ENCODE measurements at places on chromosomes 16 and 17.

- DNase-seq: no peak
Measured at GRCh38 chr17:77853191-77853977, 105.1 kb upstream of the TNRC6C start.

DNA sequence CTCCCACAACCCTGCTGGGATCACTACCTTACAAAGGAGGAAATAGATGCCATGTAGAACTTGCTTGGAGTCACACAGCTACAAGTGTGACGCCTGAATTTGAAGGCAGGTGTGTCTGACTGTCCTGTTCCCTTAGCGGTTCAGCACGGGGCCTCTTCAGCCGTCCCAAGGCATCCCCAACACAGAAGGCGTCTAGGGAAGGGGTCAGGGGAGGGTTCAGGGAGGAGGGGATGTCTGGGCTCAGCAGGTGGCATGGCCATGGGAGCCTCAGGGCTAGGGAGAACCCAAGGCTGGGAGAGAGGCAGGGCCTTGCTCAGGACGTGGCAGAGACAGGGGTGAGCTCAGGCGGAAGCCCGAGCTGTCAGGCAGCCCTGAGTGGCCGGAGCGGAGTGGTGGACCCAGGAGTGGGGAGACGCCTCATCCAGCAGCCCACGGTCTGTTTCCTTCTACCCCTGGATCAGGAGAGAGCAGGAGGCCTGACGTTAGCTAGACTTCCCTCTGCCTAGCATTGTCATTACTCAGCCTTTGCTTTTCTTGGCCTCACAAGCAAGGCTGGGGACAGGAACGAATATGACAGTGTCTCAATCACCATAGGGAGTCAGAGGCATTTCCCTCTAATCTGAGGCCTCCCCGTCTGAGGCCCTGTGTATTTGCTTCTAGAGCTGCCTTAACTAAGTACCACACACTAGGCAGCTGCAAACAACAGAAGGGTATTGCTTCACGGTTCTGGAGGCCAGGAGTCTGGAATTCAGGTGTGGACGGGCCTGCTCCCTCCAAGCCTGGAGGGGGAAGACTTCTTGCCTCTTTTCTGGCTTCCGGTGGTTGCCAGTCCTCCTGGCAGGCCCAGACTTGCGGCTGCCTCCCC lies 31.3 kb upstream of the ANKRD40CL start:
- no peak for DNase-seq

- no peak for DNase-seq
Measured at GRCh38 chr17:64282753-64283080, 19.7 kb upstream of the TEX2 start.

- DNase-seq: peak; percentile 52
Measured at GRCh38 chr17:19645734-19646201, 2.8 kb upstream of the ALDH3A2 start.

GRCh38 chr17:8732406-8733085 lies 12.1 kb downstream of the CCDC42 start:
- no peak for DNase-seq

DNA sequence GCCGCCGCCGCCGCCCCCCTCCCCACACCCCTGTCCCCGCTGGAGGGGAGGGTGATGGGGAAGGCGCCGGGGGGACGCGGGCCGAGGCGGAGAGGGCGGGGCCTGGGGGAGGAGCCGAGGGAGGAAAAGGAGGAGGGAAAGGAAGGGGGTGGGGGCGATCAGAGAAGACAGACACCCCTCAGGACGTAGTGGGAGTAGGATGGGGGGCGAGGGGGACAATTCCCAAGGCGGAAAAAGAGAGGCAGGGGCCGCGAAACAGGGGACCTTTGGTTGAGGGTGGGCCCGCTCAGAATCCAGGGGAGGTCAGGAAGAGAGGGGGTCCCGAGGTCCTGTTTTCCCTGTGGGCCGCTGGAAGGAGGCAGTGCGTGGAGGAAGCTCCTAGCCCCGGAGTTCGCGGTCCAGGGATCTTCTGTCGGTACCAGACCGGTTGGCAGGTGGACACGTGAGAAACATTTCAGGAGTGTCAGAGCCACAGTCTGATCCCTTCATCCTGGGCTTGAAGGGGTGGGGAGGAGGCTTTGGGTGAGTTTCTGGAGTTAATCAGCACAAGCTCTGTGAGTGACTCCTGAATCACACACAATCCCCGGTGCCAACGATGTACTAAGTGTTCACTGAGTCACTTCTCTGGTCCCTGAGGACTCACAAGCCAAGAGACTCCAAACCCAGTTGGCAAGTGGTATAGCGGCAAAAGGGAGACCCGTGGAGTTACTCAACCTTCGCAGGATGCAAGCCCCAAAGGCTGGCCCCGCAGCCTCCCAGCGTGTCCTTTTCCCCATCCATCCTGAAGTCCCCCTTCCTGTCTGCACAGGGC lies at the start of gene XYLT1:
Gene XYLT1 (minus strand): TSS at position 53 of the 811 bp plus-strand sequence. CDS start 164 bp downstream, outside the sequence.
- DNase-seq: no peak

DNA sequence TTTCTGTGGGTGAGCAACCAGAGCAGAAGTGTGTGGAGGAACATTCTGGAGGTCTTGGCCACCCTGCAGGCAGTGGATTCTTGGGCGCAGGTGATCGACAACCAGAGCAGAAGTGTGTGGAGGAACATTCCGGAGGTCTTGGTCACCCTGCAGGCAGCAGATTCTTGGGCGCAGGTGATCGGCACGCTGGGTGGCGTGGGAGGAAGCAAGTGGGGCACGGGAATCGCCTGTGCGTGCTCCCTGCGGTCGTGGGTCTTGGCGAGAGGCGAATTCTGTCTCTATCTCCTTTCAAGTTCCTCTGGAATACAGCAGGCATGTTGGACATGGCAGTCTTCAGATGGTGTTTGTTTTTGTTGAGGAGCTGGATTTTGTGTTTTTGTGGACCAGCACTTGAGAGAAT lies 30.7 kb upstream of the ZNF750 start:
- no peak for DNase-seq

- no peak for DNase-seq
Measured at GRCh38 chr16:3065742-3066439, 451 bp downstream of the IL32 start.

DNA sequence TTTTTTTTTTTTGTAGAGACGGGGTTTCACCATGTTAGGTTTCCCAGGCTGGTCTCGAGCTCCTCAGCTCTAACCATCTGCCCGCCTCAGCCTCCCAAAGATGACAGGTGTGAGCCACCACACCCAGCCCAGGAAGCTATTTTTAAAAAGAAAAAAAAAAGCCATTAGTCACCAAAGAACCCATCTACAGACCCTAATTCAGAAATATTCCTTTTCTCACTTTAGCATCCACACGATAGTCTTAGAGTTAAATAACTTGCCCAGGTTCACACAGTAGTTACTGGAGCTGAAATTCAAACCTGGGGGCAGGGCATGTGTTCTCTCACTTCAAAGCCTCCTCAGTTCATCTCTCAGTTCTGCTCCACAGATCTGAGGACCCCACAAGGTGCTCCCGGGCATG lies 70.3 kb upstream of the NOL11 start:
- no peak for DNase-seq

- DNase-seq: no peak
Measured at GRCh38 chr16:46982335-46982734, 8.9 kb upstream of the DNAJA2 start.

GRCh38 chr17:41407226-41407625 lies 9.8 kb upstream of the KRT31 start:
- no peak for DNase-seq

DNA sequence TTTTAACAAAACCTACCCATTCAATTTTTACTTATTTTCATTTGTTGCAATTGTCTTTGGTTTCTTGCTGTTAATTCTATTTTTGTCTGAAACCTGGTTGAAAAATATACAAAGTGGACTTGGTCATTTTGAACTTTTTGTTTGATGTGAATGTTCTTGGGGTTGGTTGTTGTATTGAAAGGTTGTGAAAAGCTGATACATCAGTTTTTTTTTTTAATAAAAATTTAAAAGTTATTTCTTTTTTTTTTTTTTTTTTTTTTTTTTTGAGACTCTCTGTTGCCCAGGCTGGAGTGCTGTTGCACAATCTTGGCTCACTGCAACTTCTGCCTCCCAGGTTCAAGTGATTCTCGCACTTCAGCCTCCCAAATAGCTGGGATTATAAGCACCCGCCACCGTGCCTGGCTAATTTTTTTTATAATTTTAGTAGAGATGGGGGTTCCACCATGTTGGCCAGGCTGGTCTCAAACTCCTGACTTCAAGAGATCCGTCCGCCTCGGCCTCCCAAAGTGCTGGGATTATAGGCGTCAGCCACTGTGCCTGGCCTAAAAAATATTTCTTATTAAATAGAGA lies 28.9 kb downstream of the WIPF2 start:
- no peak for DNase-seq

DNA sequence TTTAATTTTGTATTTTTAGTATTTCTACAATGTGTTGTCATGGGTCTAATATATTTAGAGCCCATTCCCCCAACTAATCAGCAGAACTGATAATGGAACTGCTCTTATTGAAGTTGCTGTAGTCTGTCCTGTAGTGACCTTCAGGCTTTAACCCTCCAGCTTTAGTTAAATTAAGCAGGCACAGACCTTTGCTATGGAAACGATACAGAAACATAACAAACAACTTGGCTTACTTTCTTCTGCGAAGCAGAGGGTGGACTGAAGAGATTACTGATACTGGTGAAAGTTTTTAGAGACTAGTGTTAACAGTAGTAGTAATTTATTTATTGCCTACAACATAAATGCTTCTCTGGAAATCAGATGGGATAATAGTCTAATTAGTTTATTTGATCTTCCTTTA lies 61.4 kb downstream of the NFATC3 start:
- no peak for DNase-seq

- no peak for DNase-seq
Measured at GRCh38 chr16:10539236-10539635, 41.2 kb downstream of the EMP2 start.

DNA sequence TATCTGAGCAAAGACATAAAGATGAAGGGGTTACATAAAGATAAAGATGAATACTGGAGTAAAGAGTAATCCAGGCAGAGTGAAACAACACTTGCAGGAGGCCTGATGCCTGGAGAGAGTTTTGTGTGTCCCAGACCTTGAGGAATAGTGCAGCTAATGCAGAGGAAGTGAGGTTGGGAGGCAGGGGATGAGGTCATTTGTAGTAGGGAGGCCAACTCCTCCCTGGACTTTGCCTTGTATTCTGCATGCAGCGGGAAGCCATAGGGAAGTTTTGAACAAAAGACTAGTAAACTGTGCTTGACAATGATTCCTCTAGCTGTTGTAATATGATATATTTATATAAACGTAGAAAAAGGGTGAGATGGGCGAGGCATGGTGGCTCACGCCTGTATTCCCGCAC lies 356.6 kb downstream of the KCNJ2 start:
- no peak for DNase-seq

DNA sequence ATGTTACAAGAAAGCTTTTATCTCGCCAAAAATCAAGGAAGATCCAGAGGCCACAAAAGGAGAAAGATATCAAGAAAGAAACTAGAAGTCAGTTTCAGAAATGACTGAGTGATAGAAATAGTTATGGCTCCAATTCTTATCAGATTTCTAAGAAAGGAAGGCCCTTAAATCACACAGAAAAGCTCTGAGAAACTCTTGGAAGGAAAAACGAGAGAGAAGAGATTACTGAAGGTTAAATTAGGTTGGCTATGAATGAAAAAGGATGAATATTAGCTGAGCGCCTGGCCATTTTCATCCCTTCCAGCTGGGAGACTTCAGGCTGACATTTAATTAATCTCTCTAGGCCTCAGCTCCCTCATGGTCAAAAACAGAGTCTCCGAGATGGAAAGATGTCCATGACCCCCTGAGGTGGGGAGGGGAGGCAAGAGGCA lies 72.3 kb downstream of the CYTH1 start:
- no peak for DNase-seq

DNA sequence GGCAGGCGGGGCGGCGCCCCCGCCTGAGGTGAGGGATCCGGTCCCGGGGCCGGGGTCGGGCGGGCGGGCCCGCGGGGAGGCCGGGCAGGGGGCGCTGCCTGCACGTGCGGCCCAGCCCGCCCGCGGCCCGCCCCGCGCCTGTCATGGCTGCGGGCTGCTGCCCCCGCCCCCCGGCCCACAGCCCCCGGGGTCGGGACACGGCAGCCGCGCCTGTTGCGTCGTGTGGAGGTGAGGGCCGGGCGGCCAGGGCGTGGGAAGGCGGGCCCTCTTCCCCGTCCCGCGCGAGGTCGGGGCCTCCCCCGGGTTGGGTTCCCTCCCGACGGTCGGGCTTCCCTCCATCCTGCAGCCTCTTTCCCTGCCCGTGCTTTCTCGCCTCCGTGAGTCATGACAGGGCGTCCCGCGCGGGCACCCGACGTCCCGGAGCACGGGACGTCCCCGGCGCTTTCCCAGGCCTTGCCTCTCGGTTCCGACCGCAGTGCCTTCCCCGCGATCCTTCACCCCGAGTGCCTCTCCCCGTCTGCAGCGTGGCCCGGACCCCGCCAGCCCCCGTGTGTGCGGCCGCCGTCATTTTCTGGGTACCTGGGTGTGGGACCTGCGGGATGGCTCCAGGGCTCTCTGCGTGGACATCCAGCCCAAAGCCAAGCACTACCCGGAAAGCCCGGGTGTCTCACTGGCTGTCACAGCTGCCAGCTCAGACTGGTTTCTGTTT lies 76.7 kb downstream of the CHD9 start:
- DNase-seq: peak; percentile 52

DNA sequence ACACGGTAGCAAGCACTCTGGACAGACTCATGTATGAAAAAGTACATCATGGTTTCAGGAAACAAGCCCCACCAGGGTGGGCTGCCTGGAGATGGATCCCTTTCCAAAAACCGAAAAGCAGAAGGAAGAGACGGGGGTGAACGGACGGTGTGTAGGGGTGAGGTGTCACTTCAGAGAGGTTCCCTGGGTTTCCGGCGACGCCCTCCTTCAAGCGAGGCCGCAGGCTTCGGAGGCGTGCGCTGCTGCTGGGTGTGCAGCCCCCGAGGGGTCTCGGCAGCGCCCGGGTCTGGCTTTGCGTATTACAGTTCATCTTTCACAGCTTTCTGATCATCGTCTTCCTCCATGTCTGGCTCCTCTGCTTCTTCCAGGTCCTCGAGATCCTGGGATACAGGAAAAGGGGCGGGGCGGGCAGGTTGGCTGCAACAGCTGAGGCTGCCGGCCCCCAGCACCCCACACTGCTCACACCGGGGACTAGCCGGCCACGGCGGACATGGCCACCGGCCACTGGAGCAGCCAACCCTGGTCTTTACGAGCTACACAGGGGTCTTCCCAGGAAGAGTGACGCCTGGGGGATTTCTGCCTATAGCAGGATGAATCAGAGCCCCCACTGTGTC lies 9.0 kb upstream of the PPP1R27 start:
- DNase-seq: no peak

- no peak for DNase-seq
Measured at GRCh38 chr17:72380120-72380519, 259.3 kb downstream of the SOX9 start.

Measured in liver (tissue), 10 donors.